ENCODE measurements at places on chromosomes 7 and 10.

DNA sequence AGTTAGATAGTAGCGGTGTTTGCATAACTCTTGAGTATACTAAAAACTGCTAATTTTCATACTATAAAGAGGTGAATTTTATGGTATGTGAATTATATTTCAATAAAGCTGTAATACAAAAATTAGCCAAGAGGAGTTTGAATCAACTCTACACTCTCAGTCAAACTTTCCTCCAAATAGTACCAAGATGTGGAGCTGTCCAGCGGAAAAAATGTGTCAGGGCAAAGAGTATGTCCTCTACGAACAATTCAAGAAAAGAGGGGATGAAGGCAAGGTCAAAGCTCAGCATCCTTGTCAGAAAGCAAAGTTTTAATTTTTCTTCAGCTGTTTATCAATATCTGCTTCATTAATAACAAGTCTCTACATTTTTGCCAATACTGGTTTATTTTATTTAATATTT, 51.8 kb upstream of the CDC14C start:
- DNase-seq, result no peak

DNA sequence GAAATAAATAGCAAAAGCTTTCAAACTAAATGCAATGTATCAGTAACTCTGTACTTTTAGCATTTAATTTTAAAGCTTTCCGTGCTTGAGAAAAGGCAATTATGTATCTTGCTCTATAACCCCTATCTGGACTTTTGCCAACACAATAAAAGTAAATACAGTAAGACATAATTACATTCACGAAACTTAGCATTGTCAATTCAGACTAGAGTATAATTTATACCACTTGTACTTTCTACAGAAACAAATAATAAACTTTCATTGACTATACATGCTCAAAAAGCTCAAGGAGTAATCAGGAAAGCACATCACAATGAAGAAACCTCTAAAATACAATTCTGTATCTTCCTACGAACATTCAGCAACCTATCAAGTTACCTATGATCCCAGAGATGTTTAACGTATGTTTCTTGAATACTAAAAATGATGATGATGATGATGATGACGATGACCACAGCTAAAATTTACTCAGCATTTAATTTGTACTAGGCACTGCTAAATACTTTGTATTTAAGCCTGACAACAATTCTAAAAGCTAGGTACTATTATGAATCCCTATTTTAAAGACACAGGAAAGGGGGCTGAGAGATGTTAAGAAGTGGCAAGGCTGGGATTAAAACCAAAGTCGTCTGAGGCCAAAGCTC, 44.9 kb downstream of the MINDY3 start:
- DNase-seq, result no peak

GRCh38 chr10:51074238-51075028, at the start of gene PRKG1:
Gene PRKG1, plus strand, starts transcription at chr10:51074487.
- peak; percentile 82 for DNase-seq

GRCh38 chr7:151484971-151485707, 34.6 kb downstream of the RHEB start:
- DNase-seq, result peak; percentile 87

GRCh38 chr7:149459540-149460452, 1.1 kb downstream of the ZNF777 start:
- DNase-seq, result peak; percentile 11

DNA sequence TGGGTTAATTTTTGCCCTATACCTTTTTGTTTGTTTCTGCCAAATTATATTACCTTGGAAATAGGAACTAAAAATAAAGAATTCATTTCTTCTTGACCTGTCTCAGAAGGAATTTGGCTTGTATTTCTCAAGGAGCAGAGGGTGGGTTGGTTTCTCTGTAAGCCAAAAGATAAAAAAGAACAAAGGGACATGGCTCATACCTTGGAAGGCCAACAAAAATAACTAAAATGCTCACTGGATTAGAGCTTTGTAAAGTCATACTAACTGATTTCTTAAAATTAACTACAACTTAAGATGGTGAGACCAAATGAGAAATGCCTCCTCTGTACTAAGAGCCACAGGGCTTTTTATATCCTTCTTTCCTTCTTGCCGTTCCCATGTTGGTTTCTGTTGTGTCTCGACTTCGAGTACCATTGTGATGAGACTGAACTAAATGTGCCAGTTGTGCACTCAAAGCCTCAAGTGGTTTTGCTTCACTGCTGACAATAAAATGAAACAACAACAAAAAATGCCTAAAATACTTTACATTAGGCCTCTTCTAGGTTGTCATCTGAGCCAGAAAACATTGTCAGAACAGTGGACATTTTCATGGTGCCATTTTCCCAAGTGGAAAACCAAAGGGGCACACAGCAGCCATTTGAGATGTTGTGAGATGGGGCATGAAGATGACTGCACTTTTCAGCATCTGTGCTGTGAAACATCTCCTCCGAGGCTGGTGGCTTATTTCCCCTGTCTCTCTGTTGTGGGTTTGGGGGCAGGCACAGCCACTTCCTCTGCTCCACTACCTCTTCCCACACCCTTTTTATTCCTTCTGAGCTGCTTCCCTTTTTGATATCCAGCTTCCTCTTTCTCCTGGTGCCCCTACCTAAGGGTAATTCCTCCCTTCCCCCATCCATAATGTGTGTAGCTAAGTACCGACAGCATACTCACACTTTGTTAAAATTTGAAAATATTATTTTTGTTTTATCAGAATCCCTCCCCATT, 51.8 kb upstream of the AGR3 start:
- peak; percentile 10 for DNase-seq

- no peak for DNase-seq
These were observed 163.9 kb upstream of the AUTS2 start for GRCh38 chr7:69434398-69434815.

DNA sequence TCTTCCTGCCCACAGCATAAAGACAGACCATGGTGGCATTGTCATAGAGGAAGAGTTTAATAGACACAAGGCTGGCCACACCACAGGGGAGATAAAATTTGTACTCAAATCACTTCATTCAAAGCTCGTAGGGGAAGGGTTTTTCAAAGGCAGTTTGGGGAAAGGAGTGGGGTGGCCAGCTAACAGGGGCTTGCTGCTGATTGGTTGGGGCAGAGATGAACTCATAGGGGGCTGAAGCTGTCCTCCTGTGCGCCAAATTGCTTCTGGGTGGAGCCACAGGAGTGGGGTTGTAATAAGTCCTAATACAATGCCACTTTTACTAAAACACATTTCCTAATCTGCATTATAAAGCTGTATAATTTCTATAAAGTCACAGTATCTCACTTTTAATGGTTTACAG, 22.5 kb downstream of the PDZD8 start:
- DNase-seq, result no peak

DNA sequence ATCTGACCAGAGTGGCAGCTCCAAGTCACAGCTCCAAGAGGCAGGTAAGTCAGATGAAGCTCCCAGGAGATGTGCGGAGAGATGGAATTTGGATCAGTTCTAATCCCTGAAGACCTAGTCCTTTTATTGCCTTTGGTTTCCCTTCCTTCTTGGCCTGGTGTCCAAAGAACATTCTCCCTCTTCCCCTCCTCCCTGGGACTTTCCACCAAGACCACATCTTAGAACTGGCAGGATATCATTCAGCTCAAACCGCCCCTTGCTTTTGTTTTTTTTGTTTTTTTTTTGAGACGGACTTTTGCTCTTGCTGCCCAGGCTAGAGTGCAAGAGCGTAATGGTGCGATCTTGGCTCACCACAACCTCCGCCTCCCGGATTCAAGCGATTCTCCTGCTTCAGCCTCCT, 190.8 kb downstream of the GFRA1 start:
- DNase-seq, result no peak

- no peak for DNase-seq
These were observed 193.9 kb upstream of the TCF7L2 start for GRCh38 chr10:112756235-112756527.

All from cardiac fibroblast (primary cell).